AG10803 (cell line): ENCODE measurements at places on chromosomes 2 and 18.
A peak's percentile ranks its signal among the peaks of the same experiment; 100 is the strongest.

- DNase-seq: no peak
Measured at GRCh38 chr18:11366410-11366809, 217.0 kb upstream of the PIEZO2 start.

DNA sequence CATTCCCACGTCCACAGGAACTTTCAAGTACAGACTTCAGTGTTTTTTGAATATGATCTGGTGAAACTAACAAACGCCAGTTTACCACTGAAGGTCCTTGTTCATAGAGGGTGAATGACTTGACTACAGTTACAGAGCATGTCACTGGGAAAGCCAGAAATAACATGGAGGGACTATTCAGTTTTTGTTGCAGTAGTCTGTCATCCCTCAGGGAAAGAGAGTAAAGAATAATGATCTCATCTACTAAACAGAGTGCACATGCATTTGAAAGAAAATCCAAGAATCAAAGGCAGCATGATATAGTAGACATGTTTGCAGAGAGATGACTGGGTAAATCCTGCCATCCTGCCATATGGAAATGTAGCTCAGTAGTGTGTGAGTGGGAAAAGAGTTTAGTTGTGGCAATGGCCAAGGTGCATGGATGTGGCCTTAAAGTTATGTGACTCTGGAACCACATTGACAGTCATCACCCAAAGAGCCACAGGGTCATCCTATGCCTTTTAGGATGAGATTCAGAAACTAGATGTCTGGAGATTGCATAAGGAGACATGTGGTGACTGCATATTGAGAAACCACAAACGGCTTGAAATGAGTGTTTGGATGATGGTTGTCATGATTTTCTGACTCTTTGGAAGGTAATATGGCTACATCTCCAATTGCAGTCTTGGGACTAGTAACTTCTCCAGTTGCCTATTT is 125.3 kb upstream of the ZEB2 start:
- DNase-seq: peak; percentile 69

DNA sequence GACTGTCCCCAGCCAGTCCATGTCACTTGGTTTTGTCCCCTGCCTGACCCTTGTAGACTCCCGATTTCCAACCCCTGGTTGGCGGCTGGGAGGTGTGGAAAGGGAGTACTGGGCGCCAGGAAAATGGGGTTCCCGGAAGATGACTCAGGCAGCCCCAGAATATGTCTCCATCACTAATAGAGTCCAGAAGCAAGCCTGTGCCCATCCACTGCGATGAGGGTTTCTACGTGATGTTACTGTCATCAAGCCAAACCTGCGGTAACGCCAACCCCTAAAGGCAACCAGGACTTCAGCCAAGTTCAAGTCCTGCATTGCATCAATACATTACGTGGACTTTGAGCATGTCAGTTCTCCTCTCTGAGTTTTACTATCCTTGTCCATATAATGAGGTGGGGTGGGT is 62.0 kb upstream of the TAF1B start:
- peak; percentile 31 for DNase-seq

DNA sequence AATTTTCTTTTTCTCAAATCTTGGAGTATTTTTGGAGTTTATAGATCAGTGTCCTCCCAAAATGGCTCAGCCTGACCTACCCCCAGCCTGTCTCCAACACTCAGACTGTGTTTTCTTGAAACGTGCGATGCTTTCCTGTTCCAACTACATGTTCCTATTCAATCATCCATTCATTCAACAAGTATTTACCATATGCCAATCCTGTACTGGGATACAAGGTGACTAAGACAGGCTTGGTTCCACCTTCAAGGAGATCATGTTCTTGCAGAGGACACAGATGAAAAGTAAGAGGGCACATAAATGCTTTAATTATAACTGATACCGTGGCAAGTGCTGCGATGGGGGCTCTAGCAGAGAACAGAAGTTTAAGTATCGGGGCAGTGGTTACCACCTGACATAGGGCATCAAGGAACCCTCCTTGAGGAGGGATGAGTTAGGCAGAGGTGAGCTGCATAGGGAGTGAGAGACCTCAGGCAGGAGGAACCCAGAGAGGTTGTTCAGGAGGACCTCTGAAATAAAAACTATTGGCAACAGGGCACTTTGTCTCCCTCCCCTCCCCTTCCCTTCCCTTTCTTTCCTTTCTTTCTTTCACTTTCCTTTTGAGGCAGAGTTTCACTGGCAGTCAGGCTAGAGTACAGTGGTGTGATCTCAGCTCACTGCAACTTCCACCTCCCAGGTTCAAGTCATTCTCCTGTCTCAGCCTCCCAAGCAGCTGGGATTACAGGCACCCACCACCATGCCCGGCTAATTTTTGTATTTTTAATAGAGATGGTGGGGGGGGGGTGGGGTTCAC is 469.0 kb downstream of the EPHA4 start:
- no peak for DNase-seq

GRCh38 chr2:85255813-85256594 is 71.8 kb downstream of the TGOLN2 start:
- DNase-seq: peak; percentile 53

DNA sequence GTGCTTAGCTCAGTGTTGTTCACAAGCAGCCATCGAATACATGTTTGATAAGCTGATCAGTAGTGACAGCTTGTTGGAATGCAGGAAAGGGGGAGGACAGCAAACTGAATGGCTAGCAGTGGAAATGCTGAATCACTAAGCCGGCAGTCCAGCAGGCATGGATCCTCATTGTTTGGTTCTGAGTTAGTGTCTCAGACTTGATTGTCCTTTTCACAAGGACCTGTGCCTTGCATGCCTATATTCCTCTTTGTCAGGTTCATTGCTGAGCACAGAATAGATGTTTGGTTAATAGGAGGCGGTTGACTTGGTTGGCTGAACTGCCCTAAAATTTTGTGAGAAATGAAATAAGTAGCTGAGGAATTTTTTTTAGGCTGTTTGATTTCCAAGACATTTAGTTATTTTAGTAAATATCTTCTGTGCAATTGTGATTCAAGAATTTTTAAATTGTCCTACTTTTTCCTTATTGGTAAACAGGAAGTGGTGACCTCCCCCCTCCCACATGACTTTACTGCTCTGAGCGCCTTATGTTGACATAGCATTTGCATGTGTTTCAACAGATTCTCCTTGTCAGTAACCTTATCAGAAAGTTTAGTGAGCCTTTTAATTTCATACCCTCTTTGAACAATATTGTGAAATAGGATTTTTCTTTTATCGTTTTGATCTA is 21.4 kb upstream of the STON1 start:
- DNase-seq: peak; percentile 72

GRCh38 chr2:19246496-19246895 is 111.9 kb downstream of the OSR1 start:
- no peak for DNase-seq

DNA sequence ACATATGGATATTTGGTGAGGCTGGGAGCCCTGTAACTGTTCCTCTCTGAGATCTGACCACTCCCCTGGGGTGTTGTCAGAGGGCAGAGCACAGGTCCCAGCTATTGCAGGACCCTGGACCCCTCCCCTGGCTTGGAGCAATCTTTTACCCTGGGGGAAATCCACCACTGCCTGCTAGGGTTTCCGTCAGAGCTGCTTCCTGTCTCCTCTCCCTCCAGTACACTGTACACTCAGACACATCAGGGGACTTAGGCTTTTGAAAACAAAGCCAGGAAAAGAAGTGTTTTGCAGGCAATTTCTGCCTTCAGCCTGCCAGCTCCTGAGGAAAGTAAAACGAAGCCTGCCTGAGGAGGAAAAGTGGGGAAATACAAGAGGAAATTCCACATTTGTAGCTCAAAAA is 13.2 kb upstream of the CEP68 start:
- DNase-seq: no peak

DNA sequence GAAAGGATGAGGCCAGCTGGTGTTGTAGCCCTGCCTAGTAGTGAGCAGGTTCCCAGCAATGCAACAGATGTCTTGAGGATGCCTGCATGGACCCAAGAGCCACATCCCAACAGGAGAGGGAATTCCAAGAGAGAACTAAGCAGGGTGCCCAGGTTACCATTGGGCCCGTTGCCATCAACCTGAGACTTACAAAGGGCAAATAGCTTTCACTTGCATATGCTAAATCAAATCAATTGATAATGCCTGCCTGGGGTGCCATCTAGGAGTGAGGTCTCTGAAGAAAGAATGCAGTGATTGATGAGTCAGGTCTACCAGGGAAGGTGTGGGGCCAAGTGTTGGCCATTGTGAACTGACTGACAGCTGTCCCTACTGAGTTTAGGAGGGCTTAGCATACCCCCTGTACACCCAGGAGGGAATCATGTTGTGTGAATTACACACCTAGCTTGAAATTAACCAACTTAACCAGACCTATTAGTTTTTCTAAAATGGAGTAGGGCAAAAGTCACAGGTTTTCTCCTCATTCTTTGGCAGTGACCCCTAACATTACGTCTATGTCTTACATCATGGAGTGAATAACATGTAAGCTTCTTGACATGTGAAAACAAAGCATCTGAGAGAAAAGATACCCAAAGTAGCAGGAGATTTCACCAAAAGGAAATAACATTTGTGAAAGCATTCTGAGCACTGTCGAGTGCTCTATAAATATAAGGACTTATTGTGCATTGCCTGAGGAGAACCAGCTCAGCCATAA is 32.3 kb downstream of the FHOD3 start:
- no peak for DNase-seq

- DNase-seq: no peak
Measured at GRCh38 chr2:142724186-142724585, 153.3 kb upstream of the KYNU start.

DNA sequence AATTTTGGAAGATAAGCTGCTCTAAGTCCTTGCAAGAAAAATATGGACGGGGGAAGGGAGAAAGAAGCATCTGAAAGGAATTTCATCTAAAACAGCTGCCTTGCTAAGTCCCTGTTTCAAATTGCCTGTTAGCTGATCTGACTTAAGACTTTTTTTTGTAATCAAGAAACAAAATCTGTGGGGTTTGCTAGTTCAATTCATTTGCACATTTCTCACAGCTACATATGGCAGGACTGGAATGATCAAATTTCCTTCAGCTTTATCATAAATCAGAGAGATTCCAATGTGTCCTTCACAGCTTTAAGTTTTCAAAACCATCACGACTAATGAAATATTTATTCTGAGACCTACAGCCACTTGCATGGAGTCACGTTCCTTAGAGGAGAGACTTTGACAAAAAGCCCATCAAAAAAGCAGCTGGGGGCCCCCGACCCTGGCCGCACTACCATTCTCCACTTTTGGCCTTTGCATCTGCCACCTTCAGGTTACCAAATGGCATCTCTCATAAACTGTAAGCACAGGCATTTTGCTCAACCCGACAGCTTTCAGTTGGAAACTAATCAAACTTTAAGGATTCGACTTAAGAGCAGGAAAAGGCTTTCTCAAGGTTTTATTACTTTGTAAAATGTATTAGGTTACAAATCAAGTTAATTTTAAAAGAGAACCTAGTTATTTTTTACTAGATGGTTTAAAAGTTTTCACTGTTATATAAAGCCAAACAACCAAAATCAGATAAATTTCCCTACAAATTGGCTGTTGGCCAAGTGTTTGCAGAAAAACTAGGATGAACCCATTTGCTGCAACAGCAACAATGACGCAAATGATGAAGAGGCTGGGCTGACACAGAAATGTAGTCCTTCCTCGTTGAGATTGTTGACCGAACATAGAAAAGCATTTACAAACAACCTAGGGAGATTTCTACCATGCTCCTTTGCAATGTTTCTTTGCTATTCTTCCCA is 100.4 kb upstream of the RND3 start:
- peak; percentile 89 for DNase-seq

DNA sequence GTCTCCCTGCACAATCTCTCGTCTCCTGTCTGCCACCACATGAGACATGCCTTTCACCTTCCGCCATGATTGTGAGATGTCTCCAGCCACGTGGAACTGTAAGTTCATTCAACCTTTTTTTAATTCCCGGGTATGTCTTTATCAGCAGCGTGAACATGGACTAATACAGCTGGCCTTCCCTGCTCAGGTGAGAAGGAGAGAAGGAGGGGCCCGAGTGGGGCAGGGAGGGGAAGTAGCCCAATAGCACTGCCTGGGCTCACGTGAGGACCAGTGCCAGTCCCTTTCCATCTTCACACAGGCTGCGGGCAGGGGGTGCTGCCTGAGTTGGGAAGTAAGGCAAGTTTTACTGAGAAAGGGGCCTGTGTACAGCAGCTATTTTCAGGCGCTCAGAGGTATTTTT is 70.7 kb downstream of the CYB5A start:
- no peak for DNase-seq

DNA sequence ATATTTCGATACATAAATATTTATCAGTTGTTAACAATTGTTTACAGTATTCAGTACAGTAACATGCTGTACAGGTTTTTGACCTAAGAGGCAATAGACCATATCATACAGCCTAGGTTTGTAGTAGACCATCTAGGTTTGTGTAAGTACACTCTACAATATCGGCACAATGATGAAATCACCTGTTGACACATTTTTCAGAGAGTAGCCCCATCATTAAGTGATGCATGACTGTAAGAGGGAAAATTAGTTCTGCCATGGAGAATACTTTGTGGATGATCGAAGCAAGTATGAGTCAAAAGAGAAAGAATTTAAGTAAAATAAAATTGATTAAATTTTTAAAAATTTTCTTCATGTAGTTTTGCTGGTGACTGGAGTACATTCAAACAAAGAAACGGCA is 32.6 kb downstream of the VIT start:
- DNase-seq: peak; percentile 34

DNA sequence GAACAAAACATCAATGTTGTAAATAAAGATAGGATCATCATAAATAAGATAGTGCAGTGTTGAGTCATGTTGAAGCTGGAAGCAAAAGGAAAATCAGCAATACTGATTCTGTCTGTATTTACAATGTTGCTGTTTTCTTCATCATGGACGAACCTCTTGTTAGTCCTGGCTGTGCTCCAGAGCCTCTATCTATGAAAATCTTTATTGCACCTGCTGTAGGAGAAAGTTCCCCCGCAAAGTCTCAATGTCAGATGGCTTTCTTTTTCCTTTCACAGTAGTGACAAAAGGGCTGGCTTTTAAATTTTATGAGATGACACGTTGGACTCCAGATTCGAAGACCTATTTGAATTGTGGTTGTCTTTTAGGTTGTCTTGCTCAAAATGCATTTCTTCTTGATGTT is 98.5 kb upstream of the LRRTM1 start:
- no peak for DNase-seq

DNA sequence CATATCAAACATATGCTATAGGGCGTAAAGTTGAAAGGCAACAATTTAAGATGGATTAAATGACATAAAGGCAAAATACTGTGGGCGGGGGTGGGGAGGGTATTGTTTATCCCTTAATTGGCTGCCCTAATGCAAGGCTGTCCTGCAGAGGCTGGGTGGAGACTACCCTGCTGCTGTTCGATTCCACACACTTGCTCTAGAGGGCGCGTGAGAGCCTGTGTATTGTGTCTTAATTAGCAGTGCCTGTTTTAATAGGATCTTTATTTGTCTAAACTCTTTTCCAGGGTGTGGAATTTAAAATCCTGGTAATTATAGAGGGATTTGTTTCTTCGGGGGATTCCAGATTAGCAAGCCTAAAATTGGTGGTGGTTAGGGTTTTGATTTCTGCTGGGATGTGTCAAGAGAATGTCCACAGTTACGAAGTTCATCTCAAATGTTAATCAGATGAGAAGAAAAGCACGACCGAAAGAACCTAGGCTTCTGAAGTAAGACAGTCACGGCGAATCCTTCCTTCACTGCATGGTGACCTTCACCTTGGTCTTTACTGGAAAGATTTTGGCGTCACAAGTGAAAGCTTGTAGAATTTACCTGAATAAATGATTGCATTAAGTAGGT is 103.5 kb upstream of the MAP3K20 start:
- peak; percentile 45 for DNase-seq

GRCh38 chr18:34624551-34624950 is 85.5 kb upstream of the DTNA start:
- no peak for DNase-seq

GRCh38 chr18:54148678-54149077 is 75.8 kb downstream of the MBD2 start:
- no peak for DNase-seq

- DNase-seq: no peak
Measured at GRCh38 chr2:20578266-20578894, 72.5 kb downstream of the HS1BP3 start.
